ENCODE measurements at places on chromosomes 5 and 9.

GRCh38 chr5:145260670-145261069 is 574.5 kb downstream of the PRELID2 start:
- no peak for DNase-seq

GRCh38 chr5:32088214-32088613 is 85.9 kb downstream of the GOLPH3 start:
- DNase-seq = no peak

- DNase-seq = no peak
Measured at GRCh38 chr5:59095480-59095879, 512.6 kb downstream of the RAB3C start.

- DNase-seq = no peak
Measured at GRCh38 chr9:71052287-71052686, 69.1 kb downstream of the TRPM3 start.

Measured in GM12891 (cell line).